ENCODE measurements at places on chromosomes 2 and 18.
A peak's percentile ranks its signal among the peaks of the same experiment; 100 is the strongest.

- DNase-seq = no peak
These were observed 316.2 kb upstream of the THSD7B start for GRCh38 chr2:136448986-136449780.

DNA sequence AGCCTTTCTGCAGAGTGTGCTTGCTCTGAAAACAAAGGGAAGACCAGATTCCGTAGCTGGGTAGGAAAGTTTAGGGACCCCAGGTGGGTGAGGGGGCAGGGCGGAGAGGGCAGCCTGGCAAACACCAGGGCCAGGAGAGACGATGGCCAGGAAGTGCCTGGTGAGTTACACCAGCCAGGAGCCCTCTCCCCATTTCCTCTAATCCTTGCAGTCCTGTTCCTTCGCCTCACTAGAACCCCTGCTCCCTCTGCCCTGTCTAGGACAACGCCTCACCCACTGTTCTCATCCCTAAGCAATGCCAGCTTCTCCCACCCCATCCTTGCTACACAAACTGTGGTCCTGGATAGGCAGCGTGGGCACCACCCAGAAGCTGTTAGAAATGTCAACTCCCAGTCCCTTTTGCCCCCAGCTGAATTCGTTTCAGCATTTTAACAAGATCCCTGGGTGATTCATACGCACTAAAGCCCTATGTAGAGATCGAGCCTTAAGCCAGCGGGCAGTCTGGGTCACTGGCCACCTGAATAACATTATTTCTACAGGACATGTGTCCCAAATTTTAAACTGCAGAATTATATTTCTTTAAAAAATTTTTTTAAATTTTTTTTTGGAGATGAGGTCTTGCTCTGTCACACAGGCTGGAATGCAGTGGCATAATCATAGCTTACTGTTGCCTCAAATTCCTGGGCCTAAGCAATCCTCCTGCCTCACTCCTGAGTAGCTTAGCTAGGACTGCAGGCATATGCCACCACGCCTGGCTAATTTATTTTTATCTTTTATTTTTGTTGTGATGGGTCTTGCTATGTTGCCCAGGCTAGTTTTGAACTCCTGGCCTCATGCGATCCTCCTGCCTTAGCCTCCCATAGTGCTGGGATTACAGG lies 10.9 kb downstream of the WIPF1 start:
- no peak for DNase-seq

GRCh38 chr2:46481198-46482193 lies 2.1 kb downstream of the TMEM247 start:
- peak; percentile 59 for DNase-seq

DNA sequence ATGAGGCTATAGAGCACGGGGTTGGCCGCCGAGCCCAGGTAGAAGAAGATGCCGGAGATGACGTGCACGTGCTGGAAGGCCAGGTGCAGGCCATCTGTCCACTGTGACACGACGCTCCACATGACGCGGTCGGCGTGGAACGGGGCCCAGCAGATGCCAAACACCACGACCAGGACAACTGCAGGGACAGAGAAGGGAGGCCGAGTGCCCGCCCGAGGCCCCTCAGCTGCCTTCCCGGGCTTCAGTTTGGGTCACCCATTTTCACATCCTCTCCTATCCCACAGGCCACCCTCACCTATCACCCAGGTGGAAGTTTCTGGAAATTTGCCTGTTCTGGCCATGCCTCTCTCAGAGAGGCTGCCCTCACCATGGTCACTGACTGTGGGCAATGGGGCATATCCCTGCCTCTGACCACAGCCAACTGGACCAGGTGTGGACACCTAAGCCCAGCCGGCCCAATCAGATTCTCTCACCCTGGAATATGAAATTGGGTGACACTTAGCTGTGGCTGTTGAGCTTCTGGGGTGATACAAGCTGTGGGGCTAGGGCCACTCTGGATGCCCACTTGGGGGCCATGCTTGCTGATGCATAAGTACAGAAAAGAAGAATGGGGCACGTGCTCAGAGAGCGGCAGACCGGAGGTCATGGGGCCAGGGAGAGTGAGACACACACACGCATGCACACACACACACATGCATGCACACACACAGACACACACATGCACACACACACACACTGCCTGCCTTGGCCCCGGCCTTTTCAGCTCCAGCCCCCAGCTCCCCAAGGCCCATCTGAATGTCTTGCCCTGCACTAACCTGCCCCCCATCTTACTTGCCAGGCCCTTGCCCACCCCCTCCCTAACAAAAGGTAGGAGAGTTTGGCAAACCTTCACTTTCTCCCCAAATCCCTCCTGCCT lies 4.7 kb downstream of the NMUR1 start:
- no peak for DNase-seq

- no peak for DNase-seq
These were observed 56.4 kb downstream of the PLB1 start for GRCh38 chr2:28552045-28552823.

DNA sequence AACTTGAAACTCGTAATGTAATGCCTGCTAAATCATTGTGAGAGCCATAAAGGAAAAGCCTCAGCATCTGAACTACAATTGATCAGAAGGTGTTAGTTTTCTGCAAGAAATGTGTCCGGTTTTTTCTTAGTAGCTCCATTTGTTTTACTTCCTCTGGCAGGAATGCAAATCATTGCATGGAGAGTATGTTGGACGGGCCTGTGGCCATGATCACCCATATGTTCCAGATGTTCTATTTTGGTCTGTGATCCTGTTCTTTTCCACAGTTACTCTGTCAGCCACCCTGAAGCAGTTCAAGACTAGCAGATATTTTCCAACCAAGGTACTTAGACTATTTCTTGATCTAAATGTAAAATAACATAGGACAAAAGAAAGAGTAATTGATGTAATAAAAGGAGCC lies 126.6 kb downstream of the DPP4 start:
- no peak for DNase-seq

DNA sequence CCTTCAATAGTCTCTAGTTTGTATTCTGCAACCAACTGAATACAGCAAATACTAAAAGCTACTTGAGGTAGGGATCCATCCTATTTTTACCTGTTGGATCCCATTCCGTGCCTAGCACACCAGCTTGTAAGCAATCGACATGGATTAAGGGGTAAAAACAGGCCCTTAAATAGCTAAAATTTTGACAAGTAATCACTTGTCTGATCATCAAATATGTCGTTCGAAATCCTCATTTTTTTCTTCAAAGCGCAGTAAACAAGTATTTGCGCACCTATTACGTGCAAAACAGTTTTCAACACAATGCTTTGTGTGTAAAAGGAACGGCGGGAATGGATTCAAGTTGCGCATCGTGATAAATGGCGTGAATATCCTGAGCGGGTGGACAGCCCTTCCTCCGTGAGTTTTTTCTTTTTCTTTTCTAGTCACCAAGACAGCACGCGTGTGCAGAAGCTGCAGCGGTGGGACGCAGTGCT lies 1.4 kb upstream of the ACVR2A start:
- DNase-seq = no peak

DNA sequence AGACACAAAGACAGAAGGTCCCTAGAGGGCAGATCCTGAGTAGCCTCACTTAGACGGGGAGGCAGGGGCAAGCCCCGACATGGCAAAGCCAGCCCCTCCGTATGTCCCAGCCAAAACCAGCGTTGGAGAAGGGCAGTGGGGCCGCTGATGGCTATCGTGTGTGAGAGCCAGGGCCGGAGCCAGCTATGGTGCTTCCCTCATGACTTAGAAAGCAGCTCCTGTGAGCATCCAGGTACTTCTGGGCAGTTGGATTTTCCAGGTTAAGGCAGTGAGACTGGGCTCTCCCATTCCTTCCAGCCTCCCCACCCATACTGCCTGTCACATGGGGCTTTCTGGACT lies 31.2 kb upstream of the ROCK2 start:
- DNase-seq = no peak

GRCh38 chr2:107337209-107337898 lies 451.4 kb upstream of the ST6GAL2 start:
- peak; percentile 2 for DNase-seq

- no peak for DNase-seq
These were observed 17.6 kb downstream of the TBC1D8 start for GRCh38 chr2:101133492-101134100.

DNA sequence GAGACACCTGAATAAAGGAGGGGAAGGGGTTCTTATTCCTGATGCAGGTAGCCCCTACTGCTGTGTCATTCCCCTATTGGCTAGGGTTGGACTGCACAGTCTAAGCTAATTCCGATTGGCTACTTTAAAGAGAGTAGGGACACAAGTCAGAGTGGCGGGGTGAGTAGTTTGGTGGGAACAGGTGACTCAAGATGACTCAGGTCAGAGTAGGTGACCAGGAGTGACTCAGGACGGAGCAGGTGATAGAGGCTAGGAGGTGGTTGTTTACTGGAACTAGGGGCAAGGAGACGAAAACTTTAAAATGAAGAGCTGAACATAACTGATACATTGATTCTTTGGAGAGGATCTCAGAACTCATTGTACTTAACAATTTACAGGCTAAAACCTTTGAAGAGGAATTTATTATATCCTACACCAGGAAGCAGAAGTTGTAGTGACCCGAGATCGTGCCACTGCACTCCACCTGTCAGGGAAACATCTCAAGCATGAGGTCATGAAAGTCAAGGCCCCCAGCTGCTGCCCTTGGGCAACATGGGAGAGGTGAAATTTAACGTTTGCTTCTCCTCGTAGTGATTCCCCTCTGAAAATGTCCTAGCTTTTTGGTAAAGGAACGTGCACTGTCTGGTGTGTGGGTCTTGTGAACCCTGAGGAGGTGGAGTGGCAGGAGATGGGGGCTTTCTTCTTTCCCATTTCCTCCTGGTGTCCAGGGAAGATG lies 4.5 kb upstream of the CYP27A1 start:
- DNase-seq = no peak

GRCh38 chr2:99504844-99505584 lies 15.2 kb upstream of the REV1 start:
- DNase-seq = no peak

- DNase-seq = no peak
These were observed 56.3 kb downstream of the RAPGEF4 start for GRCh38 chr2:172791953-172792352.

DNA sequence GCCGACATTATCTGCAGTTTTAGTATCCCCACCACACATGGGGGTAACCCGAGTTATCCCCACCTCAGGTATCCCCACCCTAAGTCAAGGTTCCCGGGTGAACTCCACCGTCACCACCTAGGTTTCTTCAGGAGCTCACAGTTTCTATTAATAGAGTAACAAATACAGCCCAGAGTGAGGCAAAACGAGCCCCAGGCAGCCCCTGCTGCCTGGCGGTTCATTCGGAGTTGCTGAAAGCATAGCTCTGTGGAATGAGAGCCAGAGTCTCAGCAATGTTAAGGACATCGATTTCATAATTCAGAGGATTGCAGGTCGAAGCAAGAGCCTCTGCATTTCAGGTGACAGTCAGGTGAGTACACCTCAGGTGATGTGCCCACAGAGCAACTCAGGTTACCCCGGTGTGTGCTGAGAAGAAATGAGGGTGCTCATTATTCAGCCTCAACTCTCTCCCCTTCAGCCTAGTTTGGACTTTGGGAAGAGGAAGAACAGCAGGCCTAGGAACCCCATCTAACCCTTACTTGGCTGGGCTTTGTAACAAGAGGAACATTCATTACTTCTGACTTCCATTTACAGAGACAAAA lies 10.7 kb downstream of the SATB2 start:
- no peak for DNase-seq

- no peak for DNase-seq
These were observed 204.6 kb downstream of the RAB3GAP1 start for GRCh38 chr2:135256531-135257260.

- DNase-seq = no peak
These were observed 53.8 kb upstream of the ASB18 start for GRCh38 chr2:236317938-236318396.

DNA sequence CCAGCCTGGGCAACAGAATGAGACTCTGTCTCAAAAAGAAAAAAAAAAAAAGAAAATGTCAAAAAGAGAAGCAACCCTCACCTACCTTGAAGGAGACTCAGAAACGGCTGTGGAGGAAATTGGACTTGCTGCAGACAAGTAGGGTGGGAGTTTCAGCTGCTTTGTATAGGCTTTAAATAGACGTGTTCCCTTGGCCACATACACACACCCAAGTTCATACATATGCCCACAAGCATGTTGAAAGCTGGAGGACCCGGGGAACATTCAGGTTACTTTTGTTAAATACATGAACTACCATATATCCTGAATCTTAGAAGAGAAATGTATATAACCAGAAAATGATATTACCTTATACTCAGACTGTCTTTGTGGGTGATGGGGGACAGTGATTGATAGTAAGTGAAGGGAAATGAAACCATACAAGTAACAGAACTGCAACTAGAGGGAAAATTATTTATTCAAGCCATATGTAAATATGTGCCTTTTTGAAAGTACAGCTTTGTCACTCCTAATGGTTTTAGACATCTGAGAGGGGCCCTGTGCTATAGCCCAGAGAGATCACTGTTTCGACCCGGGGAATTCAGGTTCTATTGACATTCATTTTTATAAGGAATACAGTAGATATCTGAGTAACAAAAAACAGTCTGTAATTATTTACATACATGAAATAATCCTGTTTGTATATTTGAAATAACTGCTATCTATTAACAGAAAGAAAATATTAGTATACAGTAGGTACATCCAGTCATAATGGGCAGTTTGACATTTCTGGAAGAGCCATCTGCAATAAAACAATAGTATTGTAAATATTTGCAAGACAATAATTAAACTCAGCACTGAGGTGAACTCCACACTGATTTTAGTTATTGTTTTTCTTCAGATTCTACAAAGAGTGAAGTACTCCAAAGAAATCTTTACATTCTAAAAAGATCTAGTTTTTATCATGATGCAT lies 48.0 kb upstream of the TGIF1 start:
- DNase-seq = no peak

- DNase-seq = no peak
These were observed 9.0 kb upstream of the GAL3ST2 start for GRCh38 chr2:241767464-241768250.

- DNase-seq = no peak
These were observed 111.9 kb downstream of the HAUS1 start for GRCh38 chr18:46215902-46216723.

DNA sequence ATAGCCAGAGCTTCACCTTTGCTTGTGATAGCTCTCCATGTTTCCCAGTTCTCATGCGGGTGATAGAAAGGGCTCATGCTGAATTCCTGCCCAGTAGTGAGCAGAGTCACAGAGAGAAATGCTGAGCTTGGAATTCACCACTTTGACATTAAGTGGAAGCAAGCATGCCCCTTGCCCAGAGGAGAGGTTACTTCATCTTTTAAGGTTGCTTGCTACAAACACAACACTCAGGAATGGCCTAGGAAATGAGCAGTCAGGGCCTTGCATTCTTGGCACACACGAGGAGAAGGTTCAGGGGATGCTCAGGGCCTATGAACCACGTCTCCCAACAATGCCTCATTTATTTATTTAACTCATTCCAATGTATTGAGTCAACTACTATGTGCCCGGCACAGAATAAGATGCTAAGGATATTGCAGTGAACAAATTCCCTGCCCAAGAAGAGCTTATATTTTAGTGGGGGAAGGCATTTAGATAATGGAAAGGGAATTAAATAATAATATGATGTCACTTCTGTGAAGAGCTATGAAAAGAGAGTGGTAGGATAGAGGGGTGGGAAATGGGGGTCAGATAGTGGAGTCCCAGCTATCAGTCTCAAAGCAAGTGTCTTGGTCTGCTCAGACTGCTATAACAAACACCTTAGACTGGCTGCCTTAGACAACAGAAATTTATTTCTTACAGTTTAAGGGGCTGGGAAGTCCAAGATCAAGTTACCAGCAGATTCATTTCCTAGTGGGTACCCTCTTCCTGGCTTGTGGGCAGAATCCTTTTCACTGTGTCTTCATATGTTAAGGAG lies 42.1 kb downstream of the DDX18 start:
- peak; percentile 80 for DNase-seq
